Upper lobe of left lung (tissue), 6 donors: ENCODE measurements at places on chromosomes 11 and 22. TPM values are rescaled to one million over a fixed set of nuclear protein-coding genes. Genes with fewer than 3 reads are reported as not detected.
A peak's percentile ranks its signal among the peaks of the same experiment; 100 is the strongest.

DNA sequence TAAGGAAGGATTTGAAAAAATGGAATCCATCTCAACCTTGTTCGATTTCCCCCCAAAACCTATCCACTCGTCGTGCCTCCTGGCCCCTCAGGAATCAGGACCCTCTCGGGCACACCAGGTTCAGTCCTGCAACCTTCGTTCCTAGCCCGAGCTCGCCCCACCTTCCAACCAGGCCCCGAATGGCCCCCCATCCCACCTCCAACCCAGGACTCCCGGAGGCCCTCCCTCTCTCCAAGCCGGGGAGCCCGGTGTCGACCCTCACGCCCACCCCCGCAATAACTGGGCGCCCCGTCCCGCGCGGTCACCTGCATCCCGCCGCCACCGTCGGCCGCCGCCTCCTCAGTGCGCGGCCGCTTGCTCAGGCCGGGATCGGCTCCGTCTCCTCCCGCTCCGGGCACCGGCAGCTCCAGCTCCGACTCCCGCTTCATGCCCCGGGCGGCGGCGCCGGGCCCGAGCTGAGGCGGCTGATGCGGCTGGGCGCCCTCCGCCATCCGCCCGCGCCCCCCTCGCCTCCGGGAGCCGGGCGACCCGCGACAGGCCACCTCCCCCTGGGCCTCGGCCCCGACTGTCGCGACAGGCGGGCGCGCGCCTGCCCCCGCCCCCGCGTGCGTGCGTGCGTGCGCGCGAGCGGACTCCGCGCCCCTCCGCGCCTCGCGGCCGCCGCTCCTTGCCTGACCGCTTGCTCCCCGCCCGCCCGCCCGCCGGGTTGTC, 534 bp downstream of the RBFOX2 start:
- peak overlapping the region; percentile 83 for H3K27ac ChIP-seq
- no peaks in the 10 kb centered on the region for H3K36me3 ChIP-seq
- no peak for DNase-seq
- H3K4me1 ChIP-seq: peaks cover 25% of the 10 kb centered on the region
- H3K4me3 ChIP-seq: peak overlapping the region; percentile 52

Gene OTOG
- total RNA-seq: not detected

Gene OR2AG2
- total RNA-seq: 0.59 TPM

Gene NPAS4
- not detected for total RNA-seq

Gene PHETA2
- total RNA-seq: 14.6 TPM

Gene A4GALT
- 15.7 TPM for total RNA-seq

Gene TESMIN
- 2.0 TPM for total RNA-seq

Gene MOV10L1
- total RNA-seq: 0.47 TPM

Gene MS4A15
- 150 TPM for total RNA-seq
